ENCODE measurements at places on chromosomes 12 and 14. TPM values are rescaled to one million over a fixed set of nuclear protein-coding genes. Genes with fewer than 3 reads are reported as not detected.

- DNase-seq, result no peak
These were observed 2.0 kb upstream of the MAP1LC3B2 start for GRCh38 chr12:116556964-116557698.

The NFE2 gene
- not detected for total RNA-seq

- DNase-seq, result no peak
These were observed 9.5 kb downstream of the PPP1CC start for GRCh38 chr12:110733089-110733715.

The HNF1A gene
- not detected for total RNA-seq

- no peak for DNase-seq
These were observed 111.4 kb downstream of the STXBP6 start for GRCh38 chr14:24938593-24938992.

DNA sequence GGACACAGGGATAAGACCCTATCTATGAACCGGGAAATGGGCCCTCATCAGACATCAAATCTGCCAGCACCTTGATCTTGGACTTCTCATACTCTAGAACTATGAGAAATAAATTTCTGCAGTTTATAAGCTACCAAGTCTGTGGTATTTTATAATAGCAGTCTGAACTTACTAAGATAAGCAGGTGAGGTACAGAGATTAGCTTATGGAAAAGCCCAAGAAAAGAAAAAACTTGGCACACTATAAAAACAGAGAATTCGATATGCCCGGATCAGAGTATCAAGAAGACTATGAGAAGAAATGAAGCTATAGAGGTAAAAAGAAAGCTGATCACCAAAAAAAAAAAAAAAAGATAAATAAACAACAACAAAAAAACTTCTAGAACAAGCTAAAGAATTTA lies 52.6 kb downstream of the EEA1 start:
- no peak for DNase-seq

- DNase-seq, result no peak
These were observed 74.5 kb downstream of the VWF start for GRCh38 chr12:6049992-6050391.

DNA sequence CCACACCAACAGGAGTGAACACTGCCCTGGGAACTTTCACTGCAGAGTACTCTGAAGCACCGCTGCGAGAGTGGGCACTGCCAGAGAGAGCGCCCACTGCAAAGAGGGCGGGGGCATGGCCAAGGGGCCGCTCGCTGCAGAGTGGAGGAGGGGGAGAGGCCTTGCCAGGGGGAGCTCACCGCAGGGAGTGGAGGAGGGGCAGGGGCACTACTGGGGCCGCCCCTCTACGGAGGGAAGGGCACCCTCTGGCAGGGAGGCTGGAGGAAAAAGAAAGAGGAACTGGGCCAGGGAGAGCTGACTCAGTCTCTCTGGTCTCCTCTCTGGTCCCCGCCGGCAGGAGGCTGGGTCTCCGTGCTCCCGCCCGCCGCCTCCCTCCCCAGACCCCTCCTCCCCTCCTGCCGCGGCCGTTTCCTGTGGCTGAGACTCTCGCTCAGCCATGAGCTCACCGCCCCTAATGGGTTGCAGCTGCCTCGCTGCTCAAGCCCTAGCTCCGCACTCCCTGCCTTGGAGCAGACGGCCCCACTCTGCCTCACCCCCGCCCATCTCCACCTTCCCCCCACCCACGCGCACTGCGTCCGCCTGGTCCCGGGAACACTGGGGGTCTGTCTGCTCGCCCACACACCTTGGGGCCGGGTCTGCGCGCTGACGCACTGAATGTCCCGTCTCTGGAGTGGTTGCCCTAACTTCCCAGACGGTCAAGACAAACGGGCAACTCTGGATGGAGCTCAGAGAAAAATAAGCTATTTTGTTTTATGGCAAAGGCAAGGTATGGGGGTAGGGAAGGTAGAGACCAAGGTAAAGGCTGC lies 1.3 kb downstream of the ARHGEF40 start:
- DNase-seq, result peak; percentile 71

DNA sequence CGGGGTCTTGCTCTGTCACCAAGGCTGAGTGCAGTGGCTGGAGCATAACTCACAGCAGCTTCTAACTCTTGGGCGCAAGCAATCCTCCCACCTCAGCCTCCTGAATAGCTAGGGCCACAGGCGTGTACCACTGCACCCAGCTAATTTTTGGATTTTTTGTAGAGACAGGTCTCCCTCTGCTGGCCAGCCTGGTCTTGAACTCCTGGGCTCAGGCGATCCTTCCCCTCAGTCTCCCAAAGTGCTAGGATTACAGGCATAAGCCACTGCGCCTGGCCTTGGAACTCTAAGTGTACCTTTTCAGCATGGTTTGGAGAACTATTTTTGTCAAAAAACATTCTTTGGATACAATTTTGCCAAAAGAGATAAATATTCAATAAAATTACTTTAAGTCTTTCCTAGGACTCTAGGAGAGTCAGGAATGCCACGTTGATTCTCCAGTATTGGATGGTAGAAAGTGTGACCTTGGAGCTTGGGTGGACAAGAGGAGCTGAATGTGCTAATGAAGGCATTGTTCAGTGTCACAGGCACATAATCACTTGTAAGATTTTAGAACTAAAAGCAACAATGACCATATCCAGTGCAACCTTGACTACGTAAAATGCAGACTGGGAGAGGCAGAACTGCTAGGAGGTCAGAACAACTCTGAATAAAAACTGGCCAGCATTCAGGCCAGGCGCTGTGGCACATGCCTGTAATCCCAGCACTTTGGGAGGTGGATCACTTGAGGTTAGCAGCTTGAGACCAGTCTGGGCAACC lies 2.8 kb downstream of the SRSF9 start:
- DNase-seq, result no peak

- no peak for DNase-seq
These were observed 104.6 kb downstream of the DAAM1 start for GRCh38 chr14:59292921-59293534.

The CLEC6A gene
- total RNA-seq, result not detected
